Large intestine (tissue), 12 donors: ENCODE measurements at places on chromosomes 5 and 9. TPM values are rescaled to one million over a fixed set of nuclear protein-coding genes. Genes with fewer than 3 reads are reported as not detected.

GRCh38 chr9:80605129-80605528 is 1033.4 kb downstream of the TLE4 start:
- H3K4me1 ChIP-seq = no peaks in the 10 kb centered on the region
- no peak for DNase-seq
- H3K27ac ChIP-seq = no peak overlapping the region
- H3K36me3 ChIP-seq = no peaks in the 10 kb centered on the region

GRCh38 chr9:129306318-129306973 is 128.4 kb upstream of the IER5L start:
- no peaks in the 10 kb centered on the region for H3K4me1 ChIP-seq
- no peak overlapping the region for H3K27ac ChIP-seq
- H3K27me3 ChIP-seq = no peaks in the 10 kb centered on the region
- no peaks in the 10 kb centered on the region for H3K36me3 ChIP-seq
- no peak overlapping the region for H3K4me3 ChIP-seq
- DNase-seq = no peak

- no peak for DNase-seq
- H3K27ac ChIP-seq = no peak overlapping the region
- H3K36me3 ChIP-seq = no peaks in the 10 kb centered on the region
These were observed 622 bp upstream of the RGS14 start for GRCh38 chr5:177357146-177357458.

- H3K4me1 ChIP-seq = no peaks in the 10 kb centered on the region
- H3K27ac ChIP-seq = no peak overlapping the region
- no peaks in the 10 kb centered on the region for H3K36me3 ChIP-seq
- no peak overlapping the region for H3K4me3 ChIP-seq
- peaks cover 4% of the 10 kb centered on the region for H3K27me3 ChIP-seq
- DNase-seq = no peak
These were observed 153.7 kb downstream of the SPOCK1 start for GRCh38 chr5:137345396-137345795.

DNA sequence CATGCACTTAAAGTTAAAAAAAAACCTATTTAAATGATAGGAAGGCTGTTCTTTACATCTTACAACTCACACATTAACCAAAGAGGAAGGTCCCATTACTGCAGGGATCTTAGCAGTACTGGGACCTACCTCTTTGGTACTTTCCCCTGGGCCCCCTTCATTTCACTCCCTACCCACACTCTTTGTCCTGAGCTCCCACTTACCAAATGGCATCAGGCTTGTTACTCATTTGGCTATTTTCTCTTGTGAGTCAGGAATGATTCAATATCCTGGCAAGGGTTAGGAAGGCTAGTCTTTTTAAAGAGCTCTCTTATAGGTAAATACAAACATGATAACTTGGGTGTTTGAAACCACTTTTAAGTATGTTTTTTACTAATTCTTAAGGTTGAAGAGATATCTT is 117.4 kb upstream of the ELL2 start:
- H3K4me1 ChIP-seq = no peaks in the 10 kb centered on the region
- DNase-seq = no peak
- H3K27me3 ChIP-seq = no peaks in the 10 kb centered on the region
- no peaks in the 10 kb centered on the region for H3K36me3 ChIP-seq
- H3K27ac ChIP-seq = no peak overlapping the region

DNA sequence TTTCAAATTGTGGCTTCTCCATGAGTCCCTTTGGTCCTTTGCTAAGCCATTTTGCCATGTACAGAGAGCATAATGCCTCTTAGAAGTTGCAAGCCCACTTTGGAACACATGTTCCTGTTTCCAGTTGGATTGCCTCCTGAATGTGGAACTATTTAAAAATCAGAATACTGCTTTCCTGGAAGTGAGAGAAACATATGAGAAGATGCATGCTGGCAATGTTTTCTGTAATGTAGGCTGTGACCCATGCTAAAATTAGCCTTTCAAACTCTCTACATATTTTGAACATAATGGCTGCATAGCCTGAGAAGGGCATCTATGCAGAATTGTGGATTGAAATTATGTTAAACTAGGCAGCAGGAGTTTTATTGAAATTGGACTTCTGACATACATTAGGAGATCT is 175.5 kb upstream of the PAPPA start:
- H3K27me3 ChIP-seq = no peaks in the 10 kb centered on the region
- H3K27ac ChIP-seq = no peak overlapping the region
- no peak overlapping the region for H3K4me3 ChIP-seq
- no peaks in the 10 kb centered on the region for H3K36me3 ChIP-seq
- no peaks in the 10 kb centered on the region for H3K4me1 ChIP-seq

- no peaks in the 10 kb centered on the region for H3K4me1 ChIP-seq
- peaks cover 10% of the 10 kb centered on the region for H3K27me3 ChIP-seq
- DNase-seq = no peak
- H3K36me3 ChIP-seq = no peaks in the 10 kb centered on the region
These were observed 52.4 kb upstream of the PHYKPL start for GRCh38 chr5:178284996-178285395.

DNA sequence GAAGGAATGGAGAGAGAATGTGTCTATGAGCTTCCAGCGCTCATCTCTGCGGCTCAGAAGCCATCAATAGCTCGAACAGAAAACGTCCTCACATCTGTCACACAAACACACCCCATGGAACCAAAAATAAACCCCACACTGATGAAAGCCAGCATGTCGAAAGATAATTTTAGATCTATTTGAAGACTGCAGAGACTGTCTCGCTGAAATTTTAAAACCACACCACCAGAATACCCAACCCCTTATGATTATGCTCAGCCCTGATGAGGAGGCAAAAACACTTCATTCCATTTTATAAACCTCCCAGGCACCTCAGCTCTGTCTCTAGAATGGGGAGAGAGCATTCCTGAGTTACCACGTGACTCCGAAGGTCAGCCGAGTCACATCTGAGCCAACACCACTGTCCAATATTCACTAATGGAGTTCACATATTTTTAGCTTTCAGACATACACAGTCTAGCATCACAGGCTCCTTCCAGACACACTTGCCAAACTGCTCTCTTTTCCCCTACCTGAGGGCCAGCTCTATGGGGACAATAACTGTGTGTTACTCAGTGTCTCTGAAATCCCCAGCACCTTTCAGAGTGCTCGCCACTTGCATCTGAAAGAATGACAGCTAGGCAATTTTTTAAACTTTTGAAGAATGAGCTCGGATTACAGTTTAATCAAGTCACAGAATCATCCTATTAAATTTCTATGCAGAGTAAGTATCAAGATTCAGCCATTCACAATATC is 63.2 kb downstream of the SERINC5 start:
- H3K36me3 ChIP-seq = peaks cover 7% of the 10 kb centered on the region
- H3K4me1 ChIP-seq = peaks cover 15% of the 10 kb centered on the region
- no peak overlapping the region for H3K4me3 ChIP-seq
- no peaks in the 10 kb centered on the region for H3K27me3 ChIP-seq

DNA sequence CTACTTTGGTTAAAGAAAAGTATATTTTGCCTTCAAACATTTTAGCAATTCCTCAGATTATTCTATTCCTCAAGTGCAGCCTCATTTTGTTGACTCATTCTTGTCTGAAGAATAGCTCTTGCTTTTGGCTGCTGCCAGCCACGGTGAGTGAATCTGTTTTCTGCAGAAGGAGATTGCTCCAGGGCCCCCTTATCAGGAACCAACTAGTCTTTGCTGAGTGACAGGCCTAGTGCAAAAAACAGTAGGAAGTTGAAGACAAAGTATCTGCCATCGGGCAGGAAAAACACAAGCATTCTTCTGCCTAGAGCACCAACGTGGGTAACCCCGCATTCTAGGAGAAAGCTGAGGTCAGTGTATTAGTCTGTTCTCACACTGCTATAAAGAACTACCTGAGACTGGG is 42.3 kb downstream of the ZNF883 start:
- H3K4me1 ChIP-seq = no peaks in the 10 kb centered on the region
- H3K27me3 ChIP-seq = no peaks in the 10 kb centered on the region
- DNase-seq = no peak
- H3K36me3 ChIP-seq = no peaks in the 10 kb centered on the region

GRCh38 chr9:21812415-21812814 is 10.0 kb downstream of the MTAP start:
- H3K36me3 ChIP-seq = peaks cover 43% of the 10 kb centered on the region
- no peak for DNase-seq
- H3K4me1 ChIP-seq = no peaks in the 10 kb centered on the region

- H3K4me3 ChIP-seq = no peak overlapping the region
- peak overlapping the region; percentile 5 for H3K27ac ChIP-seq
- peaks cover 60% of the 10 kb centered on the region for H3K4me1 ChIP-seq
- H3K27me3 ChIP-seq = no peaks in the 10 kb centered on the region
- peaks cover 20% of the 10 kb centered on the region for H3K36me3 ChIP-seq
These were observed 288.7 kb downstream of the FANCC start for GRCh38 chr9:95028853-95029219.

DNA sequence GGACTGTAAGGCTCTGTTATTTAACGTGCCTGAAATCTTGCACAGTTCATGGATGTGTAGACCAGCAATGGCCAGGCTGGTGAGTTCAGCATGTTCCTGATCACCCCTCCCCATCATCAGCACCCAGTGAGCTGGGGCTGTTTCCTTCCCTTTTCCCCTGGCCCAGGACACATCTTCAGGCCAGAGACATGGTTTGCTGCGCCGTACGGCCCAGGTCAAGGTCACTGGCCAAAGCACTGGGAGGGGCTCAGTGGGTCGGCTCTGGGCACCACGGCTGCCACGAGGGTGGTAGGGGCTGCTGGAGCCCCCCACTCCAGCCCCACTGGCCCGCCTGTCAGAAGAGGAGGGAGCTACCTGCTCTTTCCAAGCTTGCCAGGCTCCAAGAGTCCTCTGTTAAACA is 55.9 kb downstream of the SEMA4D start:
- peaks cover 8% of the 10 kb centered on the region for H3K4me1 ChIP-seq
- no peak for DNase-seq
- H3K4me3 ChIP-seq = no peak overlapping the region
- H3K27ac ChIP-seq = no peak overlapping the region
- peaks cover 5% of the 10 kb centered on the region for H3K36me3 ChIP-seq

DNA sequence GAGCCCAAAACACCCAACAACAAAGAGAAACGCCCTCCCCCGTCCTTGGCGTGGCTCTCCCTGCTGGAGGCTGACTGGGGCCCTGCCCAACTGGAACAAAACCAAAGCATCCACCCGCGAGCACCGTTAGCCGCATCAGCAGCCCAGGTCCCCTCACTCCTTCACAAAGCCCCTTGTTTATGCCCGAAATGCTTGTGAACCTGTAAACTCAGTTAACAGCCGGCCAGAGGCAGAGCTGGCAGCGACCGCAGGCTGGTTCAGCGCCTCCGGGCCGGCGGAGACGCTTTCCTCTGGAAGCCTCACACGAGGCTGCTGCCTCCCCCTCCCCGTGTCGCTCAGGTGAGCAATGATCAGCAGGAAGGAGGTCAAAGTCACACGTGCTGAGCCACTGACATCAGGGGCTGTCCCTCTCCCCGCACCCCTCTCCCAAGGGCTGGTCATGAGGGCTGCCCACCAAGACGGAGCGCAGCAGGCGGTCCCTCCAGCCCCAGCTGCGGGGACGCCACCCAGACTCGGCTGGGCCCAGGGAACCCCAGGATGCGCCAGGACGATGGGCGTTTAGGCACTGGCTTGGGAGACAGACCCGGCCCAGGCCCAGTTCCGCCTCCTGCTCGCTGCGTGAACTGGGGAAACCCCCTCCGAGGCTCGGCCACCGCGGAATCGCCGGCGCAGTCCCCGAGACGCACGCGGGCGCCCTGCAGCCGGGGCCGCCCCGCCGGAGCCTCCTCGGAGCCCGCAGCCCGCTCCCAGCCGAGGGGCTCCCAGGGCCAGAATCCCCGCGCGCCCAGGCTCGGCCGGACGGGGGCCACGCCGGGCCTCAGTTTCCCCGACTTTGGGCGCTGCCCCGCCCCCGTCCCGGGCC is 563 bp downstream of the SNAPC4 start:
- H3K36me3 ChIP-seq = peaks cover 61% of the 10 kb centered on the region
- H3K27me3 ChIP-seq = no peaks in the 10 kb centered on the region
- H3K4me3 ChIP-seq = peak overlapping the region; percentile 80
- DNase-seq = peak; percentile 45

GRCh38 chr5:143843461-143843860 is 31.5 kb downstream of the HMHB1 start:
- no peak for DNase-seq
- H3K36me3 ChIP-seq = no peaks in the 10 kb centered on the region
- H3K27me3 ChIP-seq = peaks cover 6% of the 10 kb centered on the region
- no peak overlapping the region for H3K4me3 ChIP-seq
- no peak overlapping the region for H3K27ac ChIP-seq

DNA sequence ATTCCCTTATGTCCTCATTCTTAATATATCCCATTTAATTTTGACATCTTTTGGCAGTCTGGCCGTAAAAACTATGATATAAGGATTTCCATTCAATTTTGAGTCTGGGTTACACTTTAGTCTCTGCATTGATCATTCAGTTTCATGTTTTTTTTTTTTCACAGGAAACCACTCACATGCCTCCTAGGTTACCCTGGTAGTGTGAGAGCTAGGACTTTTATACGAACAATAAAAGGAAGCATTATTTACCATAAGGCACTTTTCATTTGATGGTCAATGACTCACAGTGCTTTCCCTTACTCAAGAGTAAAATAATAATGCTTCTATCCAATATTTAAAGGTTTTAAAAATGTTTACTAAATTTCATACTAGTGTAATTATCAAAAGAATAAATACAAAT is 16.4 kb upstream of the DMAC1 start:
- H3K4me1 ChIP-seq = no peaks in the 10 kb centered on the region
- no peak for DNase-seq
- H3K27me3 ChIP-seq = no peaks in the 10 kb centered on the region
- H3K4me3 ChIP-seq = no peak overlapping the region
- H3K27ac ChIP-seq = no peak overlapping the region
- H3K36me3 ChIP-seq = no peaks in the 10 kb centered on the region

- no peaks in the 10 kb centered on the region for H3K27me3 ChIP-seq
- H3K4me3 ChIP-seq = no peak overlapping the region
- peaks cover 9% of the 10 kb centered on the region for H3K4me1 ChIP-seq
- DNase-seq = no peak
- H3K27ac ChIP-seq = no peak overlapping the region
These were observed 42.7 kb upstream of the ANGPTL2 start for GRCh38 chr9:127165116-127165515.

DNA sequence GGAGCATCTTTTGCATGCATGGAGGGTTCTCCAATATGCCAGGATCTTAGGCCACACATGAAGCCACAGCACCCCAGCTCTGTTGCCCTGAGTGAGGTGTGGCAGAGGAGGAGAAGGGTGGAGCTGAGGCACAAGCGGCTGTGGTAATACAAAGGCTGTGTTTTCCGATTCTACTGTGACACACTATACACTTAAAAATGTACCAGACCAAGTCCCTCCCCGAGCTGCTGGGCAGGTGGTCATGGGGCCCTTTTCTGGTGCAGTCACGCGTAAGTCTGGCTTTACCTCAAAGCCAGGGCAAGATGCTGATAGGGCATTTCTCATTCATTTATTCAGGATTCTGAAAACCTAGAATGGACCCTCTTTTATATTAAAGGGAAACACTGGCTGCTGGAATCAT is 3.7 kb downstream of the ADGRV1 start:
- peaks cover 7% of the 10 kb centered on the region for H3K4me1 ChIP-seq
- DNase-seq = no peak
- H3K27me3 ChIP-seq = peaks cover 14% of the 10 kb centered on the region

HEMGN gene
- 4.4 TPM for polyA plus RNA-seq

C5orf52 gene
- 0.87 TPM for polyA plus RNA-seq

FOXD4L3 gene
- 0.12 TPM for polyA plus RNA-seq

SHOC1 gene
- polyA plus RNA-seq = 0.10 TPM

STC2 gene
- polyA plus RNA-seq = 1.3 TPM

GAPT gene
- polyA plus RNA-seq = 0.57 TPM

ENTREP1 gene
- 7.3 TPM for polyA plus RNA-seq
